Naive B cell (primary cell): ENCODE measurements at places on chromosomes 16 and 17.
A peak's percentile ranks its signal among the peaks of the same experiment; 100 is the strongest.

DNA sequence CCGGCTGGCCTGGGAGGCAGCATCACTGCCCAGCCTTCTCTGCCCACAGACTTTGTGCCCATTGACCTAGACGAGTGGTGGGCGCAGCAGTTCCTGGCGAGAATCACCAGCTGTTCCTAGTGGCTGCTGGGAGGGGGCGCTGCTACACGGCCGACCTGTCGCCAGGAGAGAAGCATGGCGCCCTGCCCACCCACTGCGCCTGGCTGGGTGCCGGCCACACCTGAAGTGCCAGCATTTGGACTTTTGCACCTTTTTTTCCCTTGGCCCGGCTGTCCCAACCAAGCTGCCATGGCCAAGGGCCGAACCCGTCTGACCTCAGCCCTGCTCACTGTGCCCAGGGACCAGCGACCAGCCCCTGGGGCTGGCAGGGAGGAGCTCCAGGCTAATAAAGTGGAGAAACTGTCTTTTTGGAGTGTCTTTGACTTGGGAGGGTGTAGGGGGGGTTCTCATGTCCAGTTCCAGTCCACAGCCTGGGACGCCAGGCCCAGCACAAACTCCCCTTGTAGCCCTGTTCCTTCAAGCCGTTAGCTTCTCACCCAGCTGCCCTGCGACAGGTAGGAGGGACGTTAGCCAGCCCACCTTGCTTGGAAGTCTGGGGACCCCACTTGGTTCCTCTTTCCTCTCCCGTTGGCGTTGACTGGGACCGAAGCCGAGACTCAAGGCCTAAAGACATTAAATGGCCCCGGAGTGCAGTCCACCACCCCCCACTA, 939 bp upstream of the WDR90 start:
- peak overlapping the region; percentile 79 for H3K27ac ChIP-seq
- H3K4me3 ChIP-seq, result peak overlapping the region; percentile 91
- H3K27me3 ChIP-seq, result no peaks in the 10 kb centered on the region
- no peak for DNase-seq

DNA sequence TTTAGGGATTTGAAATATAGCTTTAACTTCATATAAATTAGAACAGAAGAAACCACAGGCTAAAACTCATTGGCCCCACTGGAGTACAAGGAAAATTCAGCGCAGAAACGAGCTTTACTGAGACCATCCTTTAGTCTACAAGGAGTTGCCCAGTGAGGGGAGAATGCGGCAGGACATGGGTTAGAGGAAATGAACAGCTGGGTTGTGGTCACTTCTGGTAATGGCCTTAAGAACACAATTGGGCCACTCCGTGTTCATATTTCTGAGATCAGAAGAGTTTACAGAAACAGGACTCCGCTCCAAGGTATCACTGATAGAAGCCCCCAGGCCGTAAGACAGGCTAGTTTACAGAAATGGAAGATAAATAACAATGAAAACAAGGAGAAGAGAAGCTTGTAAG, 188.3 kb downstream of the ZFHX3 start:
- no peak for DNase-seq
- H3K36me3 ChIP-seq, result peaks cover 8% of the 10 kb centered on the region
- H3K4me3 ChIP-seq, result no peak overlapping the region
- no peaks in the 10 kb centered on the region for H3K27me3 ChIP-seq

DNA sequence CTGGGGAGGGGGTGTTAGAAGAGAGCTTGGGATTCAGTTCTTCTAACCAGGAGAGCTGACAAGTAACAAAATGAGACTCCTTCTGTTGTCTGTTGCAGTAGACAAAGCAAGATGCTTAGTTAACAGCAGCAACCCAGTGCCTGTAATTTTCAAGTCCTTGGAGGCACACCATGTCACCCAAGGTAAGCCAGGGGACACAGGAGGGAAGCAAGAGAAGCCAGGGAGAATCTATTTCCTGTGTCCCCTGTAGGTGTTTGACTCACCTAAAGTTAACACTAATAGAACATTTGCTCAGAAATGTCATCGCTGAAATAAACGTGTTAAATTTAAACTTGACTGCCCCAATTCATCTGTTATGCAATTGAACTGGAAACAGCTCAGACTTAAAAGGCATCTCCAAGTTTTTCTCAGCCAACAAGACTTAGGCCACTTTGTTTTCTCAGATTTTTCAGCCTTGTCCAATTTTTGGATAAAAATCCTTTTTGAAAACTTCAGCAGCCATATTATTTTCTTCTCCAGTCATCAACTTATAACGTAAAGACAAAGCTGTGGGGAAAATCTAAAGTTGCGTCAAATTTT, 257.6 kb downstream of the CDH13 start:
- H3K4me1 ChIP-seq, result peaks cover 9% of the 10 kb centered on the region
- H3K27ac ChIP-seq, result no peak overlapping the region
- no peak for DNase-seq
- H3K27me3 ChIP-seq, result peaks cover 11% of the 10 kb centered on the region

DNA sequence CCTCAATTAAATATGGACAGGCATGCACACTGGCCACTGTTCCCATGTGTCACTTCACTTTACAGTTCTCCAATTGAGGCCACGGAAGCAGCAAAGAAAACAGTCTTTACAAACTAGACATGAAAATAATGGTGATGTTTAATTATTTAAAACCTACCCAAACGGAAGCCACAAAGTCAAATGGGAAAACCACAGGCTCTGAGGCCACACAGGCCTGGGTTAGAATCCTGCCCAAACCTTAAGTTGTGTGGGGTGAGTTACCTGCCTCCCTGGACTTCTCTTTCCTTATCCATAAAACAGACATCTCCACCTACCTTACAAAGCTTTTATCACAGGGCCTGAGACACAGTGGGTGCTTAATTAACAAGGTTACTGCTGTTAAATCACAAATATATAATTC, 137.4 kb downstream of the PARN start:
- no peaks in the 10 kb centered on the region for H3K27me3 ChIP-seq
- peaks cover 10% of the 10 kb centered on the region for H3K36me3 ChIP-seq
- H3K4me1 ChIP-seq, result peaks cover 36% of the 10 kb centered on the region
- no peak for DNase-seq
- H3K4me3 ChIP-seq, result no peak overlapping the region

- H3K36me3 ChIP-seq, result no peaks in the 10 kb centered on the region
- peaks cover 71% of the 10 kb centered on the region for H3K4me1 ChIP-seq
- no peak for DNase-seq
- no peak overlapping the region for H3K27ac ChIP-seq
- H3K27me3 ChIP-seq, result no peaks in the 10 kb centered on the region
Measured at GRCh38 chr16:67989322-67990017, 9.2 kb upstream of the DPEP3 start.

- peaks cover 68% of the 10 kb centered on the region for H3K27me3 ChIP-seq
- peaks cover 33% of the 10 kb centered on the region for H3K4me1 ChIP-seq
- peak within 1 kb of the TSS; percentile 82 for H3K27ac ChIP-seq
- peak within 1 kb of the TSS; percentile 87 for H3K4me3 ChIP-seq
Measured at GRCh38 chr16:54930005-54930868, at the start of gene IRX5. Gene IRX5 (plus strand): TSS chr16:54930865. CDS start chr16:54931199, 334 bp downstream.

GRCh38 chr16:23377071-23377931, 75.2 kb downstream of the SCNN1B start:
- no peak overlapping the region for H3K27ac ChIP-seq
- peaks cover 19% of the 10 kb centered on the region for H3K27me3 ChIP-seq
- H3K4me1 ChIP-seq, result no peaks in the 10 kb centered on the region
